Hepatocyte (in vitro differentiated cells): ENCODE measurements at places on chromosomes 16 and 17. TPM values are rescaled to one million over a fixed set of nuclear protein-coding genes. Genes with fewer than 3 reads are reported as not detected.

DNA sequence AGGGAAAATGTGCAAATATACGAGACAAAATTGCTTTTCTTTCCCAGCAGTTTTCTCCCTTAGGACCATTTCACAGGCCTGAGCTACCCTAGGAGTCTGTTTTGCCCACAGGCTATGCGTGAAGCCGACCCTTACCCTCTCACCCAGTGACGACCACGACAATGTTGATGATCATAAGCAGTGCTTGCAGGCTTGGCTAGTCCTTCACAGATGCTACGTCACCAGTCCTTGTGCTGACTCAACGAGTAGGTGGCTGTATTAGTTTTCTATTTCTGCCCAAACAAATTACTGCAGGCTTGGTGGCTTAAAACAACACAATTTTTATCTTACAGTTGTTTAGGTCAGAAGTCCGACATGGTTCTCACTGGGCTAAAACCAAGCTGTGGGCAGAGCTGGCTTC, 574.6 kb upstream of the HSBP1 start:
- H3K4me3 ChIP-seq, result no peak overlapping the region
- no peak overlapping the region for H3K27ac ChIP-seq
- no peaks in the 10 kb centered on the region for H3K27me3 ChIP-seq
- no peak for DNase-seq

DNA sequence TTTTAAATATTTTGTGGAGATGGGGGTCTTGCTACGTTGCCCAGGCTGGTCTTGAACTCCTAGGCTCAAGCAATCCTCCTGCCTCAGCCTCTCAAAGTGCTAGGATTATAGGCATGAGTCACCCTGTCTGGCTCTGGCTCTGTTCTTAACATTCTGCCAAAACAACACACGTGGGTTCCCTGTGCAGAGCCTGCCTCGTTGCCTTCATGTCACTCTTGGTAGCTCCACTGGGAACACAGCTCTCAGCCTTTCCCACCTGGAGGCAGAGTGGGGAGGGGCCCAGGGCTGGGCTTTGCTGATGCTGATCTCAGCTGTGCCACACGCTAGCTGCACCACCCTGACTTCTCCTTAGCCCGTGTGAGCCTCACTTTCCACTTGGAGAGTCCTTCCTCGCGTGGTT, 19.3 kb downstream of the CRISPLD2 start:
- H3K4me3 ChIP-seq, result no peak overlapping the region
- no peaks in the 10 kb centered on the region for H3K27me3 ChIP-seq

DNA sequence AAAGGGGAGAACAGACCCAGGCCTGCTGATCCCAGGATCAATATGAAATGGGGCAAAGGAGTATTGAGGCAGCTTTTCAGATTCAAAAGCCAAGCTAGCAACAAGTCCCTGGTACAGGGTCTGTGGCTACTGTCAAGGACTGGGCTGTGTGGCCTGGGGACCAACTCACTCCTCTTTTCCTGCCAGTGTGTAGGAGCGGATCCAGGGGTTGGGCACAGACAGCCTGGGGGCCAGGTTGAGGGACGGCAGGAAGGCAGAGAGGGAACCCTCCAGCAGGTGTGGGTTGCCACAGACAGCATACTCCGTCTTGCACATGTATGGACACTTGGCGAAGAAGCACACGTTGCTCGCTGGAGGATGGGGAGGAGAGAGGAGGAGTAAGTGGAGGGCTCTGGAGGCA, 29.6 kb downstream of the PRKAR1A start:
- H3K4me1 ChIP-seq, result peaks cover 4% of the 10 kb centered on the region
- H3K4me3 ChIP-seq, result no peak overlapping the region

CTF1 gene
- polyA plus RNA-seq, result 13.0 and 18.2 TPM in 2 replicates

GRCh38 chr17:32596206-32596605, 109.4 kb downstream of the CDK5R1 start:
- no peaks in the 10 kb centered on the region for H3K4me1 ChIP-seq
- no peaks in the 10 kb centered on the region for H3K27me3 ChIP-seq
- no peak for DNase-seq
- H3K36me3 ChIP-seq, result no peaks in the 10 kb centered on the region

IKZF3 gene
- not detected in 2 replicates for polyA plus RNA-seq

- peaks cover 11% of the 10 kb centered on the region for H3K4me1 ChIP-seq
- no peak overlapping the region for H3K4me3 ChIP-seq
- H3K36me3 ChIP-seq, result no peaks in the 10 kb centered on the region
- no peak for DNase-seq
- no peak overlapping the region for H3K27ac ChIP-seq
- H3K27me3 ChIP-seq, result no peaks in the 10 kb centered on the region
These were observed 3.3 kb downstream of the AXIN1 start for GRCh38 chr16:349211-349610.

HCRT gene
- polyA plus RNA-seq, result not detected in 2 replicates

TSNAXIP1 gene
- polyA plus RNA-seq, result 2.0 and 5.8 TPM in 2 replicates

DNA sequence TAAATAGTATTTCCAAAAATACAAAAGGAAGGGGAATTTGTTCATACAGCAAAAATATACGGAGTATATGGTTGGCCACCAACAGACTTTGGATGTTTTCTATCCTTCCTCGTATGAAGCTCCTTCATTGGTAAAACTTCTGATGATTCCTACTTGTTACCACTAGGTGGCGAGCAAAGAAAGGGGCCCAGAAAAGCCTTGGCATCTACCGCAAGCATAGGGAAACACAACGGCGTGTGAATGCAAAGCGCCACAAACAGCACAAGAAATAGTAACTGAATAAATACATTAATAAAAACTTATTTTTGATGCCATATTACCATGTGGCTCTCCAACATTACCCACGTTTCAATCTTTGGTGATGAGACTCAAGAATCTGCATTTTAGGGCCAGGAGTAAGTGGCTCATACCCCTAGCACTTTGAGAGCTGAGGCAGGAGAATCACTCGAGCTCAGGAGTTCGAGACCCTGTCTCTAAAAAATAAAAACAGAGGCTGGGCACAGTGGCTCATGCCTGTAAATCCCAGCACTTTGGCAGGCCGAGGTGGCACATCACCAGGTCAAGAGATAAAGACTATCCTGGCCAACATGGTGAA, 34.5 kb downstream of the YWHAE start:
- H3K36me3 ChIP-seq, result no peaks in the 10 kb centered on the region
- H3K27me3 ChIP-seq, result no peaks in the 10 kb centered on the region
- DNase-seq, result peak; percentile 85

KCNAB3 gene
- 1.8 and 3.8 TPM in 2 replicates for polyA plus RNA-seq

- no peaks in the 10 kb centered on the region for H3K36me3 ChIP-seq
- no peak for DNase-seq
- no peaks in the 10 kb centered on the region for H3K27me3 ChIP-seq
- no peak overlapping the region for H3K4me3 ChIP-seq
These were observed 64.2 kb upstream of the CACNG3 start for GRCh38 chr16:24191876-24192402.

- H3K27ac ChIP-seq, result no peak overlapping the region
- peaks cover 2% of the 10 kb centered on the region for H3K27me3 ChIP-seq
- no peaks in the 10 kb centered on the region for H3K36me3 ChIP-seq
- DNase-seq, result no peak
These were observed 160.6 kb downstream of the CCT6B start for GRCh38 chr17:34800661-34801060.

DNA sequence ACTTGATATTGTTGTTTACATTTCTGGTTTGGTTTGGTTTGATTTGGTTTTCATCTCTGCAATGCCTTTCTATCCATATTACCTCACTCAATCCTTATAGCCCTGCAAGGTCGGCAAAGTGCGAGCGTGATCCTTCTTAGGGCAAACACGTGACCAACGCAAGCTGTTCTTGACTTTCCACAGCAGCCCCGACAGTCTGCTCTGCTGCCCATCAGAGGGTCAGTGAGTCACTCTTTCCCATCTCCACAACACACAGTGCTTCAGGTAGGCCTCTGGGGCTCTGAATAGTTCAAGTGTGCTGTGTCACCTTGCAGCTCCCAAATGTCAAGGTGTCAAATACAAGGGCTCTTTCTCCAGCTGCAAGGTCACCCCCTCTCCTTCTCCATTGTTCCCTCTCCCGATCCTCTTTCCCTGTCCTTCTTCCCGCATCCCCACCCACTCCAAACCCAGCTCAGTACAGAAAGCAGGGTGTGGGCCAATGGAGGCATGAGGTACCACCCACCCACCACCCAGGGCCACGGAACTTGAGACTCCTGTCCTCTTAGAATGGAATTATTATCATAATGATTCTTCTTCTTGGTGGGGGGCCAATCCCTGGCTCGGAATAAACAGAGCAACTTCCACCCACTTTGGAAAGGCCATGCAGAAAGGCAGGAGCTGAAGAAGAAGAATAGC, 139.7 kb downstream of the SLC39A11 start:
- H3K27ac ChIP-seq, result no peak overlapping the region
- no peaks in the 10 kb centered on the region for H3K36me3 ChIP-seq

- H3K27me3 ChIP-seq, result no peaks in the 10 kb centered on the region
- H3K27ac ChIP-seq, result no peak overlapping the region
- no peak overlapping the region for H3K4me3 ChIP-seq
- no peaks in the 10 kb centered on the region for H3K36me3 ChIP-seq
- H3K4me1 ChIP-seq, result peaks cover 8% of the 10 kb centered on the region
- no peak for DNase-seq
These were observed 1.4 kb upstream of the CNEP1R1 start for GRCh38 chr16:50023641-50024040.

- no peaks in the 10 kb centered on the region for H3K36me3 ChIP-seq
- H3K4me1 ChIP-seq, result no peaks in the 10 kb centered on the region
- H3K27ac ChIP-seq, result no peak overlapping the region
- DNase-seq, result no peak
- peaks cover 36% of the 10 kb centered on the region for H3K27me3 ChIP-seq
These were observed 76.2 kb downstream of the CCT6B start for GRCh38 chr17:34885076-34885475.

ADGRG3 gene
- polyA plus RNA-seq, result not detected in 2 replicates

GRCh38 chr17:31494259-31495021, 103.0 kb downstream of the RAB11FIP4 start:
- no peak for DNase-seq
- H3K27ac ChIP-seq, result peak overlapping the region; percentile 37
- peaks cover 32% of the 10 kb centered on the region for H3K4me1 ChIP-seq

DNA sequence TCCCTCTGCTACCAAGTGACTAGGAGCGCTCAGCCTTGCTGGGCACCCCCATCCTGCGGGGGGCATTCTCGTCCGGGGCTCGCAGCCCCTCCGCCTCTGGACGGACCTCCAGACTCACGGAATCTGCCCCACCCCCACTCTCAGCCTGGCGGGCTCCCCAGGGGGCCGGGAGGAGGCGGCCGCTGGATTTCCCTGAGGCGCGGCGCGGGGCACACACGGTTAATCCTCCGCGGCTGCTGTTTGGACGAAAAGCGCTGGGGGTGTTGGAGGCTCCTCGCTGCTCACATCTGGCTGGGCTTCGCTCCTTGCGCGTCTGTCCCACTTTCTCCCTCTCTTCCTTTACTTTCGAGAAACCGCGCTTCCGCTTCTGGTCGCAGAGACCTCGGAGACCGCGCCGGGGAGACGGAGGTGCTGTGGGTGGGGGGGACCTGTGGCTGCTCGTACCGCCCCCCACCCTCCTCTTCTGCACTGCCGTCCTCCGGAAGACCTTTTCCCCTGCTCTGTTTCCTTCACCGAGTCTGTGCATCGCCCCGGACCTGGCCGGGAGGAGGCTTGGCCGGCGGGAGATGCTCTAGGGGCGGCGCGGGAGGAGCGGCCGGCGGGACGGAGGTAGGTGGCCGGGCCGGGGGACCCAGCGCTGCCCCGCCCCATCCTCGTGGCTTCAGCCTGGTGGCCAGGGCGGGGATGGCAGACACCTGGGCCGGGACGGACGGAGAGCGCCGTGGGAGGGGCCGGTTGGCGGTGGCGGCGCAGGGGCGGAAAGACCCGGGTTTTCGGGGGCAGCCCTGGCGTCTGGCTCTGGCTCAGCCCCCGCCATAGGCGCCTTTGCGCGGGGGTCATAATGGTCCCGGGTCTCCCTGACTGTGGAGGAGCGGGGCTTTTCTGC, at the start of gene C1QTNF1:
TSS of gene C1QTNF1 (plus strand) at position 284 of the 886 bp plus-strand sequence. CDS start 19,800 bp downstream, outside the sequence.
- peak within 1 kb of the TSS; percentile 85 for H3K4me3 ChIP-seq
- no peaks in the 10 kb centered on the region for H3K36me3 ChIP-seq
- H3K27ac ChIP-seq, result no peak within 1 kb of the TSS
- H3K4me1 ChIP-seq, result peaks cover 58% of the 10 kb centered on the region

QRICH2 gene
- polyA plus RNA-seq, result 2.3 and 2.9 TPM in 2 replicates

- no peaks in the 10 kb centered on the region for H3K36me3 ChIP-seq
- no peaks in the 10 kb centered on the region for H3K27me3 ChIP-seq
- DNase-seq, result no peak
- H3K4me1 ChIP-seq, result peaks cover 20% of the 10 kb centered on the region
These were observed 110.3 kb downstream of the BANP start for GRCh38 chr16:88061346-88062110.

- no peak for DNase-seq
- no peaks in the 10 kb centered on the region for H3K4me1 ChIP-seq
- no peaks in the 10 kb centered on the region for H3K36me3 ChIP-seq
- no peak overlapping the region for H3K4me3 ChIP-seq
- H3K27me3 ChIP-seq, result peaks cover 11% of the 10 kb centered on the region
- H3K27ac ChIP-seq, result no peak overlapping the region
These were observed 20.1 kb upstream of the IRF8 start for GRCh38 chr16:85878875-85879274.

ATP6V0A1 gene
- 63.4 and 65.2 TPM in 2 replicates for polyA plus RNA-seq

DNA sequence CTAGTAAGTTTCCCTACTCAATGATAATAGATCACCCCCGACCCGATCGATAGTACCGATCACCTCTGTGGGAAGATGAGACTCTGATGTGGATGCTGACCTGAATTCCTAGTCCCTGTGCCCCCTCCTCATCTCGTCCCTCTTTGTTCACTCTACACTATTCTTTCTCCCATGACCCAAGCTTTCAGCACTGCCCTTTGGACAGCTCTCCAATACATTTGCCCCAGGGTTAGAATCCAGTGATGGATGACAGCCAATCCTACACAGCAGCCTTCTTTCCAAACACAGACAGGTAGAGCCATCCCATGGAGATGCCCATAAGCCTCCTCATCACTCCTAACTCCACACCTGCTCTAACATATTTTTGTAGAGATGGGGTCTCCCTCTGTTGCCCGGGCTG, 141.1 kb downstream of the GSG1L start:
- DNase-seq, result no peak
- no peaks in the 10 kb centered on the region for H3K36me3 ChIP-seq
- no peaks in the 10 kb centered on the region for H3K27me3 ChIP-seq
- H3K27ac ChIP-seq, result no peak overlapping the region
- H3K4me1 ChIP-seq, result no peaks in the 10 kb centered on the region

DNA sequence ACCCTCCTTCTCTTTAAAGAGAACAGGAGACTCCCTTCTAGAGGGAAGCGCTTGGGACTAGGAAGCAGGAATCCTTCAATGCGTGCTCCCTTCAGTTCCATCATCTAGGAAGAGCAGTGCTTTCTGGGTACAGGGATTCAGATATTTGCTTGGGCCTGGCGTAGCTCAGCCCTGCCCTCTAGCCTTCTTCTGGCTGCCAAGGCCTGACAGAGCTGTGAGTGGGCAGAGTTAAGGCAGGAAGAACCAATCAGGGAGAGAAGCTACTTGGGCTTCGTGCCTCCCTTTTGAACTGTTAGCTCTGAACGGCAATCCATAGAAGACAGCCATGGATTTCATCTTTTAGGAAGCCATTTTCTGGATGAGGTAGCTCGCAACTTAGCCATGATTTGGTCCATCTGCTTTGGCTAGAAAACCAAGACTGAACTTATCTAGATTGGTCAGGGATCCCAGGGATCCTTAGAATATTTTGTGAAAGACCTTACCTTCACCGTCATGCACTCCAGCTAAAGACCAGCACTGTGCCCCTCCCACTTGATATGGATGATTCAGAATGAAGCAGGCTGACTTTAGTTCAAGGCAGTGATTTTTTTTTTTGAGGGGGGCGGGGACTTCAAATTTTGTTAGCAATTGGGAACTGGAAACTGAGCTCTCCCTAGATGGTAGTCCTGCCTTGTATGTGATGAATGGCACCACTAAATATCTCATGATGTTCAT, 2.5 kb upstream of the CORO6 start:
- H3K4me3 ChIP-seq, result no peak overlapping the region
- H3K36me3 ChIP-seq, result no peaks in the 10 kb centered on the region
- no peak for DNase-seq
- H3K27me3 ChIP-seq, result peaks cover 28% of the 10 kb centered on the region
